ENCODE measurements at places on chromosomes 5 and 9.

DNA sequence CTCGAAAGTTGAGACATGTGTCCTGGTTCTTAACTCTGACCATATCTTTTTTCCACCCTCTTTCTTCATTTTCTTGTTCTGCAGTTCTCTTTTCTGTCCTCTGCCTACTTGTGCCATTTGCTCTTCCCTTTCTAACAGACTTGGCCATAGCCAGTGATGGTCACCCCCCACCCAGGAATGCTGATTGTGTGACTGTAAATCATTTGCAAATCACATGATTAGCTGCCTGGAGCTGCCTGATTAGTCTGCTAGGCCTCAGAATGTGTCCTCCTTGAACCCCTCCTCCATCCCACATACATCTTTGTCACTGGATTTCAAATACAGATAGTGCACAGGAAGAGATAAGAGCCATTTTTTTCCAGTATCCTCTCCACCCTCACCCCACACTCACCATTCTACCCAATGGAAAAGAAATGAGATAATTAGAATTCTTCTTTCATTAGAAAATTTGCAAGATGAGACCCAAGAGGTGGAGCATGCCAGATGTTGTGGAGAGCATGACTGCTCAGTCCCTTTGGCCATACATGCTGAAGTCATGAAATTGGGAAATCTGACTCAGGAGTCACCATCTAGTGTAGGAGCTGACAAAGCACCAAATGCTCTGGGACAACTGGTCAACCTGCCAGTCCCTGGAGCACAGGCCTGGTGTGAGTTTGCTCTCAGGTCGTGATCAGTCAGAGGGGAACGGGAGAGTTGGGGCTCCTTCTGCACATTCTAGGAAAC is 538.2 kb downstream of the CCDC171 start:
- peak; percentile 38 for DNase-seq

DNA sequence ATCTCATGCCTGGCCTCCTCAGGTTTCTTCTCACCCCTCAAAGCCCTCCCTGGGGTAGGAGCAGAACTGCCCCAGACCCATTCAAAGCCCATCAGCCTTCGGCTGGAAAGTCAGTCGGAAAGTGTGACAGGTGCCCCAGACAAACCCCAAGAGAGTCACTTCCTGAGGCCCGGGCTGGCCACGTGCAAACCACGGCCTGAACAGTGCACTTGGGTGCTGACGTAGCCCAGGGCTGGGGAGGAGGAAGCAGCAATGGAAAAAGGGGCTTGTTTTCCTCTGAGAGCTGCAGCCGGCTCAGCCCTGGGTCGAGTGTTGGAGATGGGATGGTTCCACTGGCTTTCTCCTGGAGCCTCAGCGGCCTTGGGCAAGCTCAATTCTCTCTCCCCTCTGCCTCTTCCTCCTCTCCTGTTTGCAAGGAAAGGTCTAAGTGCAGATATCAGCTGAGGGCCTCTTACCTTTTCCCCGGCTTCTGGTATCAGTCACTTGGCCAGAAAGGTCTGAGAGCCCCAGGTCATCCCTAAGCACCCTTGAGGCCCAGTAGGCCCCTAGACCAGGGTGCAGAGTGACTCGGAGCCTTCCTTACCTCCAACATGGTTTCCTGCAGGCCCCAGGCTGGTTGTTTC is 5.9 kb upstream of the EGR1 start:
- no peak for DNase-seq

GRCh38 chr5:114362977-114363761 is 1.3 kb downstream of the KCNN2 start:
- no peak for DNase-seq

DNA sequence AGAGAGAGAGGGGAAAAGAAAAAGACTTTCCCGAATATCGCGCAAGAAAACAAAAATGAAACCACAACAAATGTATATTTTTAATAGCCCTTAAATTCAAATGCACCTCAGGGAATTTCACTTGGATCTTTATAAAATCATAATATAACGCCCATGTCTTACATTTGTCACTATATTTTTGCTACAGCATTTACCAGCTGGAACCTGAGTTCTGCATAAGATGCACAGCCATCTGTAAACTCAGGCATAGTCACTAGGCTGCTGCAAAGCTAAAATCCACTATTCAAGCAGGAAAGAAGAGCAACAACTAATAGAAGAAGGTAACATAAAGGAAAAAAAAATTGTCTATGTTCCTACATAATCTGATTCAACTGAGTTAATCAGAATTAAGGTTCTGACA is 30.6 kb upstream of the SLCO6A1 start:
- DNase-seq, result no peak

DNA sequence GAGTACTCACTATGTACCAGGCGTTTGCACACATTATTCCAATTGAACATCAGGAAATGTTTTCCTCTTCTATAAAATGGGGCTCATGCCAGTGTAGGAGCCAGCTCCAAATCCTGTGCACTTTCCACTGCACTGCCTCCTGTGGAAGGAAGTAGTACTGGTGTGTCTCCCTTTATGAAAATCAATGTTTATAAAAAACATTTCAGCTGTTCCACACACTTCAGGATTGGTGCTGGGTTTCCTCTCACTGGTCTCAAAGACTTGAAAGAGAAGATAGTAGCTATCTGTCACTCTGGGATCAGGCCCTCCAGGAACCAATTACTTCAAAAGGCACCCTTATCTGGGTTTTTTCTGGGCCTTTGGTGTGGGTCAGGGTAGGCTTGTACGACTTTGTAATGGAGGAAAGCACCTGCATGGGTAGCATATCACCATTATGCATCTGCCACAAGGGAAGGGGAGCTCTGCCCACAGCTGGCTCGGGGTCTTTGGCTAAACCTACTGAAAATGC is 32.5 kb downstream of the RAB14 start:
- no peak for DNase-seq

DNA sequence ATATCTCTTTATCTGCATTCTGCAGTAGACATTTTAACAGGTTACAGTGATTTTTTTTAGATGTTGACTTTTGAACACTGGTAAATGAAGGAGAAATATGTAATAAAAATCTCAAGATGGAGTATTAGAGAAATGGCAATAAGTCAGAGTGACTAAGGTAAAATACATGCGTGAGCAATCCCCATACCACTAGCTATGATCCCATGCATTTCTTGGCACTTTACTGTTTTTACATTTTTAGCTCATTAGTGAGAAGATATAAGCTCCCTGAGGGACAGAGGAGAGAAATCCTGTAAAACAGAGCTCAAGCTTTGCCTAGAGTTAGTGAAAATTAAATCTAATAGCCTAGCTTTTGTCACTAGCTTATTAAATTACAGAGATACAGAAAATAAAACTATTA is 181.9 kb upstream of the TRPM3 start:
- peak; percentile 73 for DNase-seq

DNA sequence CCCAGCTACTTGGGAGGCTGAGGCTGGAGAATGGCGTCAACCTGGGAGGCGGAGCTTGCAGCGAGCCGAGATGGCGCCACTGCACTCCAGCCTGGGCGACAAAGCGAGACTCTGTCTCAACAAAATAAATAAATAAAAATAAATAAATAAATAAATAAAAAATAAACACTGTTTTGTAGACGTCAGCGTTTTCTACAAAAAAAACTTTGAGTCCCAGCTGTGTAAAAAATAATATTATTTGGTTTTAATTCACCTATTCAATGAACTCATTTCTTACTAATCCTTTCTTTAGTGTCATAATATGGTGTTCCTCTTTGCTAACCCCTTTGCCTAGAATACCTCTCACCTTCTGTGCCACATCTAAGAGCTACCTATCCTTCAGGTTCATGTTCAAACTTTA is 30.2 kb upstream of the MSANTD3 start:
- DNase-seq, result no peak

GRCh38 chr9:89528131-89528530 is 30.2 kb upstream of the SEMA4D start:
- DNase-seq, result no peak

DNA sequence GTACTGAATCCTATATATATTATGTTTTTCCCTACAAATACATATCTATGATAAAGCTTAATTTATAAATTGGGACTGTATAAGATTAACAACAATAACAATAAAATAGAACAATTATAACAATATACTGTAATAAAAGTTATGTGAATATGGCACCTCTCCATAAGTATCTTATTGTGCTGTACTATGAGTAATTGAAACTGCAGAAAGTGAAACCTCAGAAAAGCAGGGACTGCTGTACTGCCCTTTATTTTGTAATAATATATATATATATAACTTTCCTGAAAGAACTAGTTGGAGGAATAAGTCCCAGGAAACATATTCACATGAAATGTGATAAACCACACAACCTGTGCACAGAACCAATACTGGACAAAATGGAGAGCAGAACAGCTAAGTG is 77.3 kb downstream of the PAM start:
- DNase-seq, result no peak

- DNase-seq, result no peak
Observed at GRCh38 chr5:67233075-67233474, 36.5 kb upstream of the CD180 start.

- DNase-seq, result no peak
Observed at GRCh38 chr9:93603906-93604326, 27.5 kb downstream of the PHF2 start.

GRCh38 chr9:35432076-35432475 is 57.8 kb upstream of the RUSC2 start:
- no peak for DNase-seq

GRCh38 chr9:98356953-98357690 is 101.7 kb upstream of the TBC1D2 start:
- DNase-seq, result no peak

- peak; percentile 93 for DNase-seq
Observed at GRCh38 chr9:115997923-115998322, 155.7 kb upstream of the PAPPA start.

GRCh38 chr9:96399325-96399633 is 15.8 kb upstream of the SLC35D2 start:
- no peak for DNase-seq

- DNase-seq, result no peak
Observed at GRCh38 chr5:125199968-125200865, 453.8 kb upstream of the ZNF608 start.

GRCh38 chr5:94326586-94326985 is 291.8 kb downstream of the KIAA0825 start:
- DNase-seq, result no peak

DNA sequence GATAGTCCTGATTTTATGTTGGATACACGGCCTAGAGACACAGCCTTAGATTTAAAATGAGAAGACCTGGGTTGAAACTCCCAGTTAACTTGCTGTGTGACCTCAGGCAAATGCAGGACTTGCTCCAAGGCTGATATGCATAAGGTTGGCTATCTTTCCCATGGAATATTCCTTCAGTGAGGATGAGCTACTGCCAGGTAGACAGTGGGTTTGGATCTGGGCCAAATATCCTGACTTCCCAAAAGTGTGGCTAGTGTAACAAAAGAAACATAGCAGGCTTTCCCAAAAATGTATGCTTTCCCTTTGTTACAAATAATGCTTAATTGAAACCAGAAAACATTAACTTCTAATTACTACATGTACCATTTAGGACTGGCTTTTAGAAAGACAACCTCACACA is 697 bp upstream of the XPA start:
- DNase-seq, result no peak

DNA sequence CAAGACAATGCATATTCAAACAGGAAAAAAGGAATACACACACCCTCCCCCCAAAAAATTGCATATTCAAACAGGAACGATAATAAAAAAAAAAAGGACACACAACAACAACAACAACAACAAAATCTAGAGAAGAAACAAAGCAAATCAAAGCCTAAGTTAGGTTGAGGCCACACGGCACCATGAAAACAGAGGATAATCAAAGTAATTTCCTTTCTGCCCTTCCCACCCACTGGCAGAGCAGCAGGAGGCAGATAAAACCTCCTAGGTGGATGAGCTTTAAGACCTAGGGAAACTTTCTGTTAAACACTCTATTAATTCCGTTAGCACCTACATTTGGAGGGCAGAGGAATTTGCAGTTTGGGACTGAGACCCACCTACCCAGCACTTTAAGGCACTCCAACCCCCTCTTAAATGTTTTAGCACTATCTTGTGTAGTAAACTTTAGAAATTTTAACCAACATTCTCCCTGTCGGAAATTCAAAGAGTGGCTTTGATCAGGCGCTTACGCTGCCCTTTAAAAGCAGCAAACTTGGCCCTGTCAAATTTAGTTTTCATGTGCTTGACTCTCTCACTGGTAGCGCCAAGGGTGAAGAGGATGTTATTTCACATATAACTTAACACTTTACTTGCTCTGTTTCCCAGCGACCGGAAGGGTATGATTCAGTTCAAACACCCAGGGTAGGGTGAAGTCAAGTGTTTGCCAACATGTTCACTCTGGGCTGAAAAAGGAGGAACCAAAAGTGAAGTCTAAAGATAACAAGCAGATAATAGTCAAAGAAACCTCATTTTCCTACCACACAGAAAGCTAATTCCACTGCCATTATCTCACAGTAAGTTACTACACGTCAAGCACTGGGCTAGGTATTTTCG is 9.2 kb downstream of the ENC1 start:
- no peak for DNase-seq

DNA sequence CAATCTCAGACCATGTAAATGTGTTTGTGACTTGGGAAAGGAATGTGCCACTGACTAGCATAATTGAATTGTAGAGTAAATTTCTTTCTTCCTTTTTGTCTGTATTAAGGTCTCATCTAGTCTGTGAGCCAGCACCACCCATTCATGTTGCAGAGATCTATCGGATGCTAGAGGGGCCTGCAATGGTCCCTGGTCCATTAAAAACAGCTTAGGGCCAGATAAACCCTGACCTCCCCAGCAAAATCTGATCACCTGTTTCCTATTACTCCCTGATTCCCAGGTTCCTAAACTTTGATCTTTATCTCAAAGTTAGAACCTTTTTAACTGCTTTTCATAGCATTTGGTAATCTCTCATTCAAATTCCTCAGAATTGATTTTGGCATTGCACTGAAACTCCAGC is 174.5 kb upstream of the POC5 start:
- no peak for DNase-seq

DNA sequence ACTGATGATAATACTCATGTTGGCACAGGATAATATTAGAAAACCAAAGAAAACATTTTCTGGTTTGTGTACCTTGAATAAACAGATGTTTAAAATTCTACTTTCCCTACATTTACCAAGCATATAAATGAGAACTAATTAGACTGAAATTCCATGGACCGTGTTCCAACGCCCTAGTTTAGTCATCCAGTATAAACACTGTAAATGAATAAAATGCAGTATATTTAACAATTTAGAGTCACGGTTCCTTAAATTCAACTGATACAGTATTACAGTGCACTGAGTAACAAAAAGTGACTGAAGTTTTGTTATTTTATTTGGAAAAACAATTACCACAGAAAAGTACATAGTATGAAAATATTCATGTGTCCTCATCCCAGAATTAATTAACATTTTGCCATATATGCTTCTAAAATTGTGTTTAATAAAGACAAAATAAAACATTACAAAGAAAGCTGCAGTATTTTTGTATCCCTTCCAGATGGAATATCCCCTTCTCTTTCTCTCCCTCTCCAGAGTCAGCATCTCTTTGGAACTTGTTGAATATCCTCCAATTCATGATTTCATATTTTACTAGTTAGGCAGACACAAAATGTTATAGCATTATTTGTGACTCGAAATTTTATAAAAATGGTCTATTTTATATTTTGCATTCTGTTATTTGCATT is 112.5 kb downstream of the HMHB1 start:
- DNase-seq, result no peak

All from fibroblast of skin of abdomen (primary cell).